Psoas muscle (tissue), 8 donors: ENCODE measurements at places on chromosomes 3 and 15. TPM values are rescaled to one million over a fixed set of nuclear protein-coding genes. Genes with fewer than 3 reads are reported as not detected.

Gene ADAMTS9
- total RNA-seq = 31.3 TPM

Gene PLAAT1
- total RNA-seq = 25.7 TPM

- no peak overlapping the region for H3K4me3 ChIP-seq
- H3K4me1 ChIP-seq = no peaks in the 10 kb centered on the region
- H3K36me3 ChIP-seq = no peaks in the 10 kb centered on the region
Observed at GRCh38 chr3:138817695-138818094, 17.0 kb downstream of the PIK3CB start.

DNA sequence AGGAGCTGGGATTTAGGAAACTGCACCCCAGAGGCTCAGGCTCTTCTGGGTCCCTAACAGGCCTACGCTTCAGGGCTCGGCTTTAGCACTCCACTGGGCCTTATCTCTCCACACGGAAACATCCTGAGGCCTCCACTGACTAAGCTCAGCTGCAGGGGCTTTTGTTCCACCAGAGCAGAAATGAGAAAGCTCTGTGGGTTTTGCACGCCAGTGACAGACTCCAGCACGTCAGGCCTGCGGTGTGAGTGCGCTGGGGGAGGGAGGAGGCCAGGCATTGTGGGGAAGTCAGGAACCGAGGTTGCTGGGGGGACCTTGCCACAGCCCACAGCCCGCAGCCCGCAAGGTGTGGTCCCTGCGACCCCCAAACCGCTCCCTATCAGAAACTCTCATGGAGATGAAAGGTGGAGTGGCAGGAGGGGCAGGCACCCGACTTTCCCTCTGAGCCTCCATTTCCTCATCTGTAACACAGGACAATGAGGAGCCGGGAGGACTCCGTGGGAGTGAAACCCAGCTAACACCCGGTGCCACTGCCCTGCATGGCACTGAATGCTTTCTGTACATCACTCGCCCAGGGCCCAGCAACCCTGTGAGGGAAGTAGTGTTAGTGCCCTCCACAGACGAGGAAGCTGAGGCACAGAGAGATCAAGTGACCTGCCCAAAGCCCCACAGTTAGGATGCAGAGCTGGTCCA is 106.5 kb downstream of the TPRA1 start:
- H3K27me3 ChIP-seq = no peaks in the 10 kb centered on the region
- H3K4me3 ChIP-seq = no peak overlapping the region
- DNase-seq = no peak
- no peaks in the 10 kb centered on the region for H3K4me1 ChIP-seq
- no peaks in the 10 kb centered on the region for H3K36me3 ChIP-seq

GRCh38 chr3:105195260-105195659 is 171.4 kb upstream of the ALCAM start:
- DNase-seq = no peak
- H3K4me3 ChIP-seq = no peak overlapping the region
- no peaks in the 10 kb centered on the region for H3K4me1 ChIP-seq

DNA sequence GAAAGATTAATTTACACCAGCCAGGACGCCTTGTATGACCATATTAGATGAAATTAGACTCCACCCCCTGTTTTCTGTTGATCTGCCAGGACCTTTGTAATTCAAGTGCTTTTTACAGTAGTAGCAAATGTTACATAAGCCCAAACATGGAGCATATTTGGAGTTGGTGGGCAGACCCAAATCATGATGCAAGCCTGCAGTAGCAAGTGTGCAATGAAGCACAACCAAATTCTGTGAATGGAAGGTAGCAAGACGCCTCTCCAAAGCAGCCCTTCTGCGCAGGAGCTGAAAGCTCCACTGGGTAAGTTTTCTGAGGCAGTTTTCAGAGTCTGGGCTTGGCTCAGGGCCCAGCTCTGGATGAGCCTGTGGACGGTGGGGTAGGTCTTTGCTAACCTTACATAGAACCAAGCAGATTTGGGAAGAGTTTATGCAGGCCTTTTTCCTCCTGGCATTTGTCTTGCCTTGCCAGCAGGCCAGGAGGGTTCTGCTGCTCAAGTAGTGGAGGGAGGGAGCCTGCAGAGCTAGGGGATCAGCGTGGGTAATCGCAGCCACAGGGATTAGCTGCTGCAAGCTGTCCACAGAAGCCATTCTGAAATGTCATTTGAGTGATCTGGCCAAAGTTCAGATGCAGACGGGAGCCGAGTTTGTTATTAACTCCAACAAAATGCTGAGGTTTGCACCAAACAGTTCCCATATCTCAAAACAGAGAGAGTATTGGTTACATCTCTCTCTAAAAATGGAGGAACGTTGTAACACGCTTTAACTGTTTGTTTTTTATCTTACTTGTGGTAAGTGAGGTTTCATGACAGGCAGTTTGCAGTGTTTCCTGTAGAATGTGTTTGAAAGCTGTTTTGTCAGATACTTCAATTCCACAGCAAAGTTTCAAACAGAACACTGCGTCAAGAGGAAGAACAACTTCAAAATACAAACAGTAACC is 55.4 kb downstream of the PSMD6 start:
- H3K36me3 ChIP-seq = no peaks in the 10 kb centered on the region
- peak overlapping the region; percentile 42 for H3K4me3 ChIP-seq
- H3K27ac ChIP-seq = peak overlapping the region; percentile 73

DNA sequence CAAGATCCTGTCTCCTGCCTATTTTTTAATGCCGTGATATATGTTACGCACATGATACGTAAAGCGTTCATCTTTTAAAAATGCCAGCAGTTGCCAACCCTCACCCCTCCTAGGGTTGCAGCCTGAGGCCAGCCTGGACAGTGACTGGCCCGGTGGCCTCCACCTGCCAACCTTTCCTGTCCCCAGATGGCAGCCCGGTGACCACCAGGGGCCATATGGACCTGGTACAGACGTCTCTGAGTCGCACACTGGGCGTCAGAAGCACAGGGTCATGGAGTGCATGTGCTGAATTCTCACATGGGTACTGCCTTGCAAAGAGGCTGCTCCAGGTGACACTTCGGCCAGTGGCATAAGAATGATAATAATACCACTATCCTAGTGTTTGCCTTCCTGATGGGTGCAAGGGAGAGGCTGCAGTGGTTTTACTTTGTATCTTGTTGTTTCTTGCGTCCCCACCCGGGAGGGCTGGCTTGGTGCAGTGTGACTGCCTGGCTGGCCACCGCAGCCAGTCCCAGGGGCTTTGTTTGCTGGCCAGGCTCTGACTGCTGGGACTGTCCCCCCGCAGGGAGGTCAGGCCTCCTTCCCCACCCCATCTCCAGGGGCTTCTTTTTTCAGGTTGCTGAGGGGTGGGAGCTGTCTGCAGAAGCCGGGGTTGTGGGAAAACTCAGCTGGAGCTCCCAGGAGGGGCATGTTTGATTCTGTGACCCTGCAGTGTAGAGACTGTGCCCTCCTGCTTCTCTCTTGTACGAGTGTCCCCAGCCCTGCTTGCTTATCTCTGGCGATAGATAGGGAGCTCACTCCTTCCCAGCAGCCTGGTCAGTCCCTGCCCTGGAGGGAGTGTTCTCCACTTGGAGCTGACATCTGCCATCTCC is 16.9 kb downstream of the FBLN2 start:
- H3K4me1 ChIP-seq = no peaks in the 10 kb centered on the region
- H3K27ac ChIP-seq = no peak overlapping the region
- peak; percentile 8 for DNase-seq
- H3K4me3 ChIP-seq = no peak overlapping the region
- no peaks in the 10 kb centered on the region for H3K27me3 ChIP-seq

GRCh38 chr3:4981294-4981664 is 2.0 kb downstream of the BHLHE40 start:
- no peaks in the 10 kb centered on the region for H3K27me3 ChIP-seq
- peak overlapping the region; percentile 99 for H3K4me3 ChIP-seq
- peak overlapping the region; percentile 100 for H3K27ac ChIP-seq
- no peak for DNase-seq
- H3K36me3 ChIP-seq = peaks cover 44% of the 10 kb centered on the region

DNA sequence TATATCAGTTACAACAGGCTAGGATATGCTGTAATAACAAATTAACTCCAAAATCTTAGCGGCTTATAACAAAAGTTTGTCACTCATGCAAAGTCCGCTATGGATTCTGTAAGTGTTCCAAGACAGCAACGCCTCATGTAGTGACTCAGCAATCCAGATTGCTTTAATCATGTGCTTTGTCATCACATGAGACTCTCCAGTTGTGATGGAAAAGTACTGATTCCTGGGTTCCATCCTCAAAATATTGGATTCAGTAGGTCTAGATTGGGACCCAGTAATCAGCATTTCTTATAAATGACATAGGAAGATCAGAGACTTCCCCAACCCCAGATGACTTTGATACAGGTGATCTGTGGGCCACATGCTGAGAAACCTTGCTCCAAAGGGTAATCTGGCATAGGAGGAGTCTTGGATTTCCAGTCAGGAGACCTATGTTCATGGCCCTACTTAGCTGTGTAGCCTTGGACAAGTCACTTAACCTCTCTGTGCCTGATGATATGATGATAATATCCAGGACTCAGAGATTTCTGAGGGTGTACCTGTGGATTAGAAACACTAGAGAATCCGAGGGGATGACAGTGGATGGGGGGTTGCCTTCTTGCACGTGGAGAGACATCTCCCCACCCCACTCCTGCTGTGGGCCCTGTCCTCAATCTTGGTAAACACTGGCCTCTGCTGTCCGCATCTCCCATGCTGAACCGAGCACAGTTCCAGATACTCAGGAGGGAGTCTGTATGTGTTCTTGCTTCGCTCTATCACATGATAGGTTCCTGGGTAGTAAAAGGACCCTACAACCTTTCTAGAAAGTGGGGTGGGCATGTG is 65.5 kb downstream of the CORO2B start:
- no peak overlapping the region for H3K27ac ChIP-seq
- no peaks in the 10 kb centered on the region for H3K4me1 ChIP-seq
- H3K27me3 ChIP-seq = no peaks in the 10 kb centered on the region

GRCh38 chr3:167631471-167631870 is 22.3 kb downstream of the WDR49 start:
- no peak for DNase-seq
- H3K4me3 ChIP-seq = no peak overlapping the region
- H3K4me1 ChIP-seq = no peaks in the 10 kb centered on the region
- no peak overlapping the region for H3K27ac ChIP-seq
- H3K36me3 ChIP-seq = no peaks in the 10 kb centered on the region

DNA sequence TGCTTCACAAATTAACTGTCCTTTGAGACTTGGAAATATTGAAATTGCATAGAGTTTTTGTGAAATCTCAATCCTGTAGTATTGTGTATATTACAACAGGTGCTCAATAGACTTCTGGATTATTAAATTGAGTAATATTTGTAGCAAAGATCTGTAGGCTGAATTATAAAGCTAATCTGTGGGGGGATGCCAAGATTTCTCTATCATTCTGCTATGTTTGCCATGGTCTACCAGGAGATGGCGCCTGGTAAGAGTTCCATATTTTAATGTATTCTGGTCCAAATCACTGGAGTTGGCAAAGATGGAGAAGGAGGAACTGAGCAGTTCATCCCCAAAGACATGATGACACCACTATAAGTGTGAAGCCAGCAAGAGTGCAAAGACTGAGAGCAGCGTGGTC is 340.9 kb upstream of the TPRG1 start:
- H3K27ac ChIP-seq = no peak overlapping the region
- peaks cover 10% of the 10 kb centered on the region for H3K4me1 ChIP-seq
- no peaks in the 10 kb centered on the region for H3K36me3 ChIP-seq
- DNase-seq = no peak

Gene SPATA12
- total RNA-seq = not detected

DNA sequence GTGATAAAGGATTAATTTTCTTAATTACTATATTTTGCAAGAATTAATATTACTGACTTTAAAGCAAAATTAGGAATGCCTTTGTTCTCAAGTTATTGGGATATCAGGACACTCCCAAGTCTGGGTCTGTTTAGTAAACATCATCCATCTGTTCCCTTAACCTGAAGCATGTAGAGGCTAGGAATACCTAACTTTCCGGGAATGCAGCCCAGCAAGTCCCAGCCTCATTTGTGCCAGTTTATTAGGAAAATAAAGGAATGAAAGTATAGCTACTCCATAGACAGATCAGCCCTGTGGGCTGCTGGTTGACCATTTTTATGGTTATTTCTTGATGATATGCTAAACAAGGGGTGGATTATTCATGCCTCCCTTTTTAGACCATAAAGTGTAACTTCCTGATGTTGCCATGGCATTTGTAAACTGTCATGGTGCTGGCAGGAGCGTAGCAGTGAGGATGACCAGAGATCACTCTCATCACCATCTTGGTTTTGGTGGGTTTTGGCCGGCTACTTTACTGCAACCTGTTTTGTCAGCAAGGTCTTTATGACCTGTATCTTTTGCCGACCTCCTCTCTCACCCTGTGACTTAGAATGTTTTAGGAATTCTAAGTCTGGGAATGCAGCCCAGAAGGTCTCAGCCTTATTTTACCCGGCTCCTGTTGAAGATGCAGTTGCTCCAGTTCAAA is 540.2 kb downstream of the NAALADL2 start:
- no peak overlapping the region for H3K4me3 ChIP-seq
- no peak for DNase-seq
- H3K27me3 ChIP-seq = no peaks in the 10 kb centered on the region

DNA sequence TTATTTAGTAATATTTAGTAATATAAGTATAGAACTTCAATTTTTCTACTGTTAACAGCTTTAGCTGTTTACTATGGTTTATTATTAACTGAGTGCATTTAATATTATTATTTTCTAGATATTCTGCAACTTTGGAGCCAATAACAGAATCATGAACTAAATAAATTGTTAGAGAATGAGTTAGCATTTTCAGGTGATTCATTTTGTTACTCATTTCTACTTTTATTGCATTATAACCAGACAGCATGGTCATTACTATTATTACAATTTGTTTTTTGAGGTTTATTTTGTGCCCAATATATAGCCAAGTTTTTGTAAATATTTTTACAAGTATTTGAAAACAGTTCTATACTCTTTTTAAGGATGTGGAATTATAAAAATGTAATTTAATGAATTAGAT is 279.6 kb downstream of the SQOR start:
- no peak for DNase-seq
- no peaks in the 10 kb centered on the region for H3K27me3 ChIP-seq
- no peak overlapping the region for H3K27ac ChIP-seq
- H3K4me3 ChIP-seq = no peak overlapping the region
- no peaks in the 10 kb centered on the region for H3K36me3 ChIP-seq

DNA sequence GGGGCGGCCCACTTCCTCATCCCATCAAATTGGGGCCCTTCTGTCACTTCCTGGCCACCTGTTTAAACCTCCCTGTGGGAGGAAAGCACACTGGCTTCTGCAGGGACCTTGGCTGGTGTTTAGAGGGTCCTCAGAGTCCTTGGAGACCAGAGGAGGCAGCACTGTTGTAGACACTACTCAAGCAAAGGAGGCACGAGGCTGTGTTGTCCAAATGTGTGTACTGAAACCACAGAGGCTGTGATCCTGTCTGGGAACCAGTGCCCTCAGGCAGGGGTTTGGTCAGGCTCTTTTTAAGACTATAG is 12.4 kb upstream of the SEC13 start:
- no peak for DNase-seq
- H3K27me3 ChIP-seq = no peaks in the 10 kb centered on the region
- H3K36me3 ChIP-seq = no peaks in the 10 kb centered on the region
- peaks cover 19% of the 10 kb centered on the region for H3K4me1 ChIP-seq
- H3K4me3 ChIP-seq = no peak overlapping the region
- peak overlapping the region; percentile 87 for H3K27ac ChIP-seq

DNA sequence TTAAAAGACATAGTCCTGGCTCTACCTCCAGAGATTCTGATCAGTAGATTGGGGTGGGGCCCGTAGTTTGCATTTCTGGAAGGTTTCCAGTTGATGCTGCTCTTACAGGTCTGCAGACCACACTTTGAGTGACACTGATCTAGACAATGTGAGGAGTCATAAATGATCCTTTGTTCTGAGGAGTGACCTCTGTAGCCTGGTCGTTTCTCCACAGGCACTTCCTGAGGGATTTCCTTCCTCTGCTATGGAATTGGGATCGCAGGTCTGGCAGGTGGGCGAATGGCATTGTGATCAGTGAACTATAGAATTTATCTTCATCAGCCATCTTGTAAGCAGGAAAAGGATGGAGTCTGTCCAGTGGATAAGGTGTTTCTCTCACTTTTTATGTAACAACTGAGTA is 5.5 kb downstream of the GFM1 start:
- H3K36me3 ChIP-seq = peaks cover 87% of the 10 kb centered on the region
- DNase-seq = no peak
- no peak overlapping the region for H3K27ac ChIP-seq
- no peaks in the 10 kb centered on the region for H3K27me3 ChIP-seq
- H3K4me3 ChIP-seq = no peak overlapping the region
- H3K4me1 ChIP-seq = peaks cover 19% of the 10 kb centered on the region
